Ovary (tissue), 10 donors: ENCODE measurements at places on chromosomes 13 and 19. TPM values are rescaled to one million over a fixed set of nuclear protein-coding genes. Genes with fewer than 3 reads are reported as not detected.

The POP4 gene
- total RNA-seq = 47.8 TPM

The ADPRHL1 gene
- total RNA-seq = 5.0 TPM

The PRMT1 gene
- total RNA-seq = 174 TPM

The LRG1 gene
- 4.1 TPM for total RNA-seq

The NCAN gene
- not detected for total RNA-seq

The ZNF837 gene
- total RNA-seq = 2.7 TPM

The PNMA8B gene
- total RNA-seq = 6.2 TPM

The SYDE1 gene
- total RNA-seq = 44.3 TPM

The CFAP97D2 gene
- not detected for total RNA-seq

The SHISA2 gene
- total RNA-seq = 0.67 TPM

The HTR2A gene
- 0.69 TPM for total RNA-seq

The JAK3 gene
- total RNA-seq = 25.7 TPM

The BORCS8 gene
- 18.0 TPM for total RNA-seq

The ACER1 gene
- total RNA-seq = not detected

The ARHGAP33 gene
- 50.3 TPM for total RNA-seq

The REEP6 gene
- total RNA-seq = 10.0 TPM

The C1QTNF9 gene
- 0.12 TPM for total RNA-seq

The TJP3 gene
- 0.95 TPM for total RNA-seq

The PCCA gene
- 55.2 TPM for total RNA-seq

The RNF17 gene
- not detected for total RNA-seq

The ZNF564 gene
- total RNA-seq = 21.8 TPM

The KLF1 gene
- total RNA-seq = not detected

The NCCRP1 gene
- total RNA-seq = 4.4 TPM

The FLT1 gene
- 13.8 TPM for total RNA-seq

The SHD gene
- not detected for total RNA-seq

The EPS8L1 gene
- 5.1 TPM for total RNA-seq

The SYCN gene
- 2.4 TPM for total RNA-seq

The ATP5F1D gene
- total RNA-seq = 149 TPM

The ZFR2 gene
- total RNA-seq = 0.24 TPM

The ZNF610 gene
- total RNA-seq = 8.9 TPM

The KLHL1 gene
- not detected for total RNA-seq

The PRODH2 gene
- not detected for total RNA-seq

The CCDC169 gene
- not detected for total RNA-seq

The ABHD8 gene
- 12.4 TPM for total RNA-seq

The ZNF729 gene
- not detected for total RNA-seq

The ZNF208 gene
- total RNA-seq = 20.1 TPM

The PDX1 gene
- total RNA-seq = not detected

The TEX26 gene
- total RNA-seq = not detected

The SPTBN4 gene
- total RNA-seq = 6.2 TPM

The EDDM13 gene
- total RNA-seq = not detected

The IL11 gene
- total RNA-seq = not detected

The TPT1 gene
- total RNA-seq = 7,045 TPM

The MTRF1 gene
- total RNA-seq = 9.0 TPM
